ENCODE measurements at places on chromosomes 13 and 19.
A peak's percentile ranks its signal among the peaks of the same experiment; 100 is the strongest.

DNA sequence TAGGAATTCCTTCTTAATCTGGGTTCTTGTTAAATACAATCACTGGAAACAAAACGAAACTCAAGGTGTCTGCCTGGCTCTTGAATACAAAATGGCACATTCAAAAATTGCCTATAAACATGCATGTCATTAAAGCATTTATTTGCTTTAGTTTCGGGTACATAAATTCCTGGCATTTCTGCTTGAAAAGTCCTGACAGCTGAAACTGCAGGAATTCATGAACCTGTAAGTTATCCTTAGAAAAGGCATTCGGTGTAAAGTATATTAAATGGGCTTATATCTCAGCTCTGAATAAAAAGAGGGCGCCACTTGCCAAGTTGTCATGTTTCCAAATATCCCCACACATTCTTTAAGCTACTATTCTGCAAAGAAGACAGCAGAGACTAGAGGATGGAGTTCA is 32.9 kb downstream of the RXFP2 start:
- DNase-seq = no peak

DNA sequence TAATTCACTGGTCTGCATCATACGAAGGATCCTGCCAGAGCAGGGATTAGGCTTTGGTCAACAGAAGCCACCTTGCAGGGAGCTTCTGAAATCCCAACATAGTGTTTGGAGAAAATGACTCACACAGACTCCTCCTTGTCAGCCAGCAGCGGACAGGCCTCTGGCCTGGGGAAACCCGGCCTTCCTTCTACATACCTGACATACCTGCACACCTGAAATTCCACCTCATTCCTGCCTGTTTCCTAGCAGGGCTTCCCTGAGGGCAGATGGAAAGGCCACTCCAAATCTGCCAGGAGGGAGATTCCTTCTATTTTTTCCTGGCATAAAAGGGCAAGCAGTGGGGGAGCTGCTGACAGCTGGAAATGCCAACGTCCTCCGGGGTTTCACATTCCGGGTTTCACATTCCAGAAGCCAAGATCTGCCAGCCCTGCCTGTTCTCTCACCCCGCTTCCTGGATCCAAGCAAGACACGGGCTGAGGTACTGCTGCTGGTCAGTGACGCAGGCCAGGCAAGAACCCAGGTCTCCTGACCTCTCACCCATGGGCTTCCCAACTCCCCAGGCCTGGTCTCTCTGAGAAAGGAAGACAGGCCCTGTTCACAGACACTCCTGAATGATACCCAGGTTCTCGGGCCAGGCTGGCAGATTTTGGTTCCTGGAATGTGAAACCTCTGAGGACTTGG is 18.2 kb upstream of the IGFL1 start:
- peak; percentile 37 for DNase-seq

GRCh38 chr19:495402-496111 is 729 bp upstream of the MADCAM1 start:
- no peak for DNase-seq

DNA sequence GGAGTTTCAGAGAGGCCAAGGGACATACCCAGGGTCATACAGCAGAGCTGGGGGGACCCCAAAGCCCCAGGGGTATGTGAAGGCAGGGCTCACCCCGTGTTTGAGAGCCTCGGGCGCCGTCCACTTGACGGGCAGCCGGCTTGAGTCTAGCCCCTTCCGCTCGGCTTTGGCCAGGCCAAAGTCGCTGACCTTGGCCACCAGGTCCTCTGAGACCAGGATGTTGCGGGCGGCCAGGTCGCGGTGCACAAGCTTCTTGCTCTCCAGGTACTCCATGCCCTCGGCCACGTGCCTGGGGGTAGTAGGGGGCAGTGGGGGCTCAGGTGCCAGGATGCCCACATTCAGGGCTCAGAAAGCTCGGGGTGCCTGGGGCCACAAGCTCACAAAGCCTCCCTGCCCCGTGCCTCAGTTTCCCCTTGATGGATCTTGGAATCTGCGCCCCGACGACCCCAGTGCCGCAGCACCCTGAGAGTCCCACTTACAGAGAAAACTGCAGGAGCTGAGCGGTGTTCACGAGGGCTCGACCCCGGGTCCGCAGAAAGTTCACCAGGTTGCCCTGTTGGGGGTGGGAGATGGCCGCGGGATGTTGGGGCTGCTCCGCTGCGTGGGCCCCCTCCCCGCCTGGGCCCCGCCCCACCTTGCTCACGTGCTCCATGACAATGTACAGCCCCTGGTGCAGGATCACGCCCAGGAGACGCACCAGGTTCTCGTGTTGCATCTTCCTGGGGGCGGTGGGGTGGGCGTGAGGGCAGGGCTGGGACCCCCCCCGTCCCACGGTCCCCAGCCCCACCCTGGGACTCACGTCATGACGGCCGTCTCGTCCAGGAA is 7.1 kb downstream of the MATK start:
- no peak for DNase-seq

DNA sequence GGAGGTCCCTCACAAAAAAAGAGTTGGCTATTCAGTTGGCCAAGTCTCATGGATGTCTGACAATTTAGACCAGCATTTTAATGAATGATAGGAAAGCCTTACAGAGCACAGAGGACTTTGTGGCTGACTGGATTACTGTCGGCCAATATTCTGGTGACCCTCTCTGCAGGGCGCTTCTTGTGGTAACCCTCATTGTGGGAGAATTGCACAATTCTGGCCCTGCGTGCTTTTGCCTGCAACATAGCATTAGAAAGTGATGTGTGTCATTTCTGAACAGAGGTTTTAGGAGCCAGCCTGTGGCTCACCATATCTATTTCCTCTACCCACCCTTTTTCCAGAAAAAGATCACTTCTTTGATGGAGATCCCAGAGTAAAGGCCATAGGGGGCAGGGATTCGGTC is 71.4 kb downstream of the EFNB2 start:
- peak; percentile 75 for DNase-seq

GRCh38 chr13:20980430-20980829 is 77.9 kb upstream of the XPO4 start:
- DNase-seq = no peak

DNA sequence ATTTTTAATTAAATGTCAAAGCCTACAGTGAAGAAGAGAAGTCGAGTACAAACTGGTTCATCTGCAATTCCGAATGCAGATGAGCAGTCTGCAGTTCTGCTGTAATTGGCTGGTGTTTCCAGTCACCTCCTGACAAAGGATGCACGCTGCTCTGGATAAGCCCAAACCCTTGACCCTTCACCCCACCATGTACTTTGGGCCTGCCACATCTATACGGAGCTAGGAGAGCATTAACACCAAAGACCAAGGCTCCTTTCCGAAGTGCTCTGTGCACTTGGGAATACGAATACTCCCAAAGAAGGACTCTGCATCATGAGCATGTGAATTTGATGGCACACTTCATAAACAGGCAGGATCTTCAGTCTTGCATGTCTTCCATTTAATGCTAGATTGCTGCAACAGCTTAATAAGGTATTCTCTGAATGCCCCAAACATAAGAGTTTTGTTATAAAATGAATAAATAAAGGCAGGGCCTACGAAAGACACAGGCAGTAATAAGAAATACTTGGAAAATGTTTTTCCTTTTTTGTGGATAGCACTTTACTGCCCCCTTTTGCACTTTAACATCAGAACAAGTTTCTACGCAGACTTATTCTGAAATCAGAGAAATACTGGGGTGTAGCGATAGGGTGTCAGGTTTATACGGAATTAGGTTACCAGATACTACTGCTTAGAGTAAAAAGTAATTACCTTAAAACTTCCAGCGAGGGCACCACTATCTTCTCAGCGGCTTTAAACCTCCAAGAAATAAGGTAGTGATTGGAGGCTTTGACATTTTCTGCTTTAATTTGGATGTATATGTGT is 15.0 kb downstream of the EFNB2 start:
- no peak for DNase-seq

DNA sequence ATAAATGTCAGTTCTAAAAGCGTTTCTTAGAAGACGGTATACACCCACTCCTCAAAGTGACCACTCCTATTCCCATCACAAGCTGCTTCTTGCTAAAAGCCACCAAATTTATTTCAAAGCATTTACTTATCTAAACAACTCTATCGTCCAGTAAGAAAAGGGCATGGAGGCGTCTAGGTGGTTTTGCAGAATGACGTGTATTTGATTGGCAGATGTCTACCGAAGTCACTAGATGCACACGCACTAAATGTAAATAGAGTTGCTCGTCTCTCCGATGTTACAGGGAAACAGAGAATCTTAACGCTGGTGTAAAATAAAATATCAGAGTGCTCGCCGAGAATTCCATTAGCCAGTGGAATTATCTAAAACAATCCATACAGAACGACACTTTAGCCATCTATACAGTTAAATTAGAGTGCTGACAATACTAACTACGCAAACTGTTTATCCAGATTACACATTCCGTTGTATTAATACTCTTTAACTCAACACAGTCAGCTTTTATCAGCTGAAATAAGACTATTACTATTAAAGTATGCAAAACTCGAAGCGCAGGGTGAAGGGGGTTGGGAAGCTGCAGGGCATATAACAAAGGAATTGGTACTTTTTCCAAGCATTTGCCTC is 1.9 kb downstream of the KLF12 start:
- DNase-seq = no peak

- DNase-seq = no peak
Observed at GRCh38 chr13:51673165-51673564, 88.9 kb downstream of the WDFY2 start.

DNA sequence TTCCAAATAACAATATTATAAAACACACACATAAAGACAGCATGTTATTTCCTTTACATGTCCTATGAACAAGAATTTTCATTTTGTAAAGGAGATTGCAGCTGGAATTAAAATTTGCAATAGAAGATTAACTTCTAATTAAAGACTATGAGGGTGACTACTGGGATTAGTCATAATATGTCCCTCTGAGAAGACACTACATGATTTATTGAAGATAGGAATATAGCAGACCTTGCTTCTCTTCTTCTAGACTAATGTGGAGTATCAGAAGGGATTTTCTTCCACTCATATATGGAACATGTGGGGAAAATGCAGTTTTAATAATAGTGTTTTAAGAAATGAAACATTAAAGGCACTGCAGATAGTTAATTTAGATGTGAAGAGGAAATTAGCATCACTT is 177.8 kb downstream of the NALCN start:
- no peak for DNase-seq

DNA sequence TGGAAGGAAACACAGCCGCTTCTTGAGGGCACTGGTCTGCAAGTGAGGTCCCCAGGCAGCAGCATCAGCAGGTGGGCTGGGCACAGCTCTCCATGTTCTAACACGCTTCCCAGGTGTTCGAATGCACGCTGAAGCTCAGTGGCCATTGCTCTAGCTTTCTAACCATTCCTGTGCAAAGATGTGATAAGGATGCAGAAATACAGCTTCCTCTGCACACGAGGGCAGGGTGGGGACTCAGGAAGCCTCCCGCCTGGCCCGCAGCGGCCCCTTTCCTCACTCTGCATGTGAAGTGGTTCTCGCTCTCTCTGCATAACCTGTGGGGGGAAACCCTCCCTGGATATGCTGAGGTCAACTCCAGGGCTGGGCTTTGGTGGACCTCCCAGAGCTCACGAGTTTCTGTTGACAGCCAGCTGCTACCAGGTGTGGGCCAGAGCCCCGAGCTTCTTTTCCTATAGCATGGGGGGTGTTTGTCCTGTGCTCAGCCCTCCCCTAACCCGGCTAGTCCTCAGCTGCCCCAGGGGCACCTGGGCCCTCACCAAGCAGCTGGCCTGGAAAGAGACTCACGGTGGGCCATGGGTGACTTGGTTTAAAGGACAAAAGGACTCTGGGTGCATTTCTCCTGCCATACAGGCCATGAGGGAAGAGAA is 168.2 kb downstream of the TEX29 start:
- DNase-seq = no peak

DNA sequence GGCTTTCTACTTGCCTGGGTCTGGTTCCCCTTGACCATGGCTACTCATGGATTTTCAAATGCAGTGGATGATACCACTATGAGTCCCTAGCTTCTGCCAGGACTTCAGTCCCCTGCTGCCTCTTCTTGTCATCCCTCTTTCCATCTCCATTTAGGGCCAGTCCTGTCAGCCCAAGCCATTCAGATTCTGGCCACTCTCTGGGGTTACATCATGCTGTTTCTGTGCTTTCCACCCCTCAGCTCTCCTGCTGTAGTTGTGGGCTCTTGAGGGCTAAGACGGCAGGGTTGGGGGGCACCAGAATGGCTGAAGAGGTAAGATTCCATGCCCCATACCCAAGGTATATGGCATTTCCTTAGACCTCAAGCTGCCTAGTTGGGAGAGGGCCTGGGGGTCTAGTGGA is 13.2 kb upstream of the ZNF492 start:
- no peak for DNase-seq

DNA sequence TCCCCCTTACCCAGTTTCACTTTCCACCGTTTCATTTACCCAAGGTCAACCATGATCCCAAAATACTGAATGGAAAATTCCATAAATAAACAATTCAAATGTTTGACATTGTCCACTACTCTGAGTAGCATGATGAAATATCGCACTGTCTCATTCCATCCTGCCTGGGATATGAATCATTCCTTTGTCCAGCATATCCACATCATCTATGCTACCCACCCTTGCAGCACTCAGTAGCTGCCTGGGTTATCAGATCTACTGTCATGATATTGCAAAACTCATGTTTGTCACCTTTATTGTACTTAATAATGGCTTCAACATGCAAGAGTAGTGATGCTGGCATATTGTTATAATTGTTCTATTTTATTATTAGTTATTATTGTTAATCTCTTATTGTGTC is 263.9 kb upstream of the NBEA start:
- DNase-seq = peak; percentile 7

DNA sequence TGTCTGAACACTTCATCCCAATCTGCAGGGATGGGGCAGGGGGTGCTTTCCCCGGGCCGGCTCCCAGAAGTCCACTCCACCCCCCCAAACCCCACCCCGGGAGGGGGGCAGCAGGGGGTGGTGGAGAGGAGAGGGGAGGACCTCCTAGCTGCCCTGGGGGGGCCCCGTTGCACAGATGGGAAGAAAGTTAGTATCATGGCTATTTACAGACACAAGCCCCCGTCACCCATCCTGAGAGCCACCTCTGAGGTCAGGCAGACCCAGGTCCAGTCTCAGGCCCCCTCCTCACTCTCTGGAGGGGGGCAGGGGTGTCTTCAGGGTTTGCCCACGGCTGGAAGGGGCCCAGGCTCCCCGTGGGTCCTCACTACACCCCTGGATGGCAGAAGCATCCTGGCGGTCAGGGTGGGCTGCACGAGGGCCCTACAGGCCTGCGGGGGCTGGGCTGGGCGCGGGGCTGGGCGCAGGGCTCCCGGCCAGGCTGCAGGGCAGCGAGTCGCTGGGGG is 5.8 kb upstream of the REXO1 start:
- DNase-seq = no peak

DNA sequence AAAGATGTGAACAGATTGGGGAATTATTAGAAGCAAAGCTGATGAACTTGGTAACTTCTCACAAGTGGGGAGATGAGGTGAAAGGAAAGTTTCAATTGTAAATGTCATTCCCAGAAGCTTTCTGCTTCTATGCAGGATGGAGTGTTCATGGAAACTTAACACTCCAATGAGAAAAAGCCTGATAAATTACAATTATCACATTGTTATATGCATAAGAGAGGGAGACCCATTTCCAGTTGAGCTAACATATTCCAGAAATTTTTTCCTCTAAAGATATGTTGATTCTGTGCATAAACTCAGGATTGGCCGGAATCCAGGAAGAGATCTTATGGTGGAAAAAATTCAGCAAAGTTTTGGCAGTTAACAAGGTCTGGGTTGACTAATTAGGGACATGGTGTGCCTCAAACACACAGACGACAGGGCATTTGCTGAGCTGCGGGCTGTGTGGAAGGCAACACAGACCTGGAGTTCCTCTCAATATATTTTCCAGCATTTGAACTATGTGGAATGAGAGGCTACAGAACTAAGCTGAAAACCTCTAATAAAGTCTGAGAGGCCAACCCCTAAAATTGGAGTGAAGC is 64.9 kb upstream of the FGF14 start:
- DNase-seq = no peak

- peak; percentile 20 for DNase-seq
Observed at GRCh38 chr13:106103779-106104178, 431.7 kb downstream of the EFNB2 start.

All from RCC 7860 (cell line).